ENCODE measurements at places on chromosomes 6 and 20. TPM values are rescaled to one million over a fixed set of nuclear protein-coding genes. Genes with fewer than 3 reads are reported as not detected.

MAFB gene
- total RNA-seq: not detected

WFDC5 gene
- total RNA-seq: not detected

- no peak for DNase-seq
Observed at GRCh38 chr6:12208673-12209072, 81.5 kb upstream of the EDN1 start.

DNA sequence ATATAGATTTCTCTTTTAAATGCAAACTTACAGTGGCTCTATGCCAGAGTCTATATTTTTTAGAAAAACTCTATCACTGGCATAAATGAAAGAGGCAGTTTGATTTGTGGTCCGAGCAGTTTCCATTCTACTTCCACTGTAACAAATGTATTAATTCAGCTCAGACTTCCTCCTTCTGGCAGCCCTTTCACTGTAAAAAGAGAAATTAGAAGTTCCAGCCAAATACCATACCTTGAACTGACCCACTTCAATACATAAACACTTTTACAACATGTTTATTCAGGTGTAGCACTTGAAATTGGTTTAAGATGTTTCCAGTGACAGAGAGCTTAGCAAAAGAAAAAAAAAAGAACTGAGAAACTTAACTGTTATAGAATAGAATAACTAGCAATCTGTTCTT lies 99.3 kb downstream of the BMP5 start:
- no peak for DNase-seq

- DNase-seq: no peak
Observed at GRCh38 chr20:53579266-53579580, 14.4 kb downstream of the ZNF217 start.

DNA sequence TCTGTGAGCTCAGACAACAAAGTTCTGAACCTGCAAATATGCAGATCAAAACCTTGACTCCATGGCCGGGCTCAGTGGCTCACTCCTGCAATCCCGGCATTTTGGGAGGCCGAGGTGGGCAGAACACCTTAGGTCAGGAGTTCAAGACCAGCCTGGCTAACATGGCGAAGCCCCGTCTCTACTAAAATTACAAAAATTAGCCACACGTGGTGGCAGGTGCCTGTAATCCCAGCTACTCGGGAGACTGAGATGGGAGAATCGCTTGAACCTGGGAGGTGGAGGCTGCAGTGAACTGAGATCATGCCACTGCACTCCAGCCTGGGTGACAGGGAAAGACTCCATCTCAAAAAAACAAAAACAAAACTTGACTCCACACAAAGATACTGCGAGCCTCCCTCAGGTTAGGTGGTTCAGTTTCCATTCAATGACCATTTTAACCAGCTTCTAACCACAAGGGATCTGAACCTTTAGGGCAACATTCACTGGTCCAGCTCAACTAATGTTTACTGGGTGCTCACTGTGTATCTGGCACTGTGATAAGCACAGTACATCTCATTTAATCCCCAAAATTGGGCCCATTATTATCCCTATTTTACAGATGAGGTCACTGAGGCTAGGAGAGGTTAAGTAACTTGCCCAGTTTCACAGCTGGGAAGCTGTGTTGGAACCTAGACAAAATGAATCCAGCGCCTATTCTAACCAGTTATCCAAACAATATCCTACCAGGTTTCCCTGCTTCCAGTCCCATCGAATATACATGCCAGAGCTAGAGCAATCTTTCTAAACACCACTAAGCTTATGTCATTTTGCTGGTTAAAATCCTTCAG lies 1.8 kb downstream of the SNRPB start:
- DNase-seq: no peak

Measured in HT1080 (cell line).